Foreskin keratinocyte (primary cell): ENCODE measurements at places on chromosomes 5 and 9.

GRCh38 chr5:102223542-102224477 is 72.3 kb downstream of the SLCO4C1 start:
- peak; percentile 9 for DNase-seq

GRCh38 chr9:104911032-104911607 is 16.8 kb downstream of the ABCA1 start:
- DNase-seq: no peak

DNA sequence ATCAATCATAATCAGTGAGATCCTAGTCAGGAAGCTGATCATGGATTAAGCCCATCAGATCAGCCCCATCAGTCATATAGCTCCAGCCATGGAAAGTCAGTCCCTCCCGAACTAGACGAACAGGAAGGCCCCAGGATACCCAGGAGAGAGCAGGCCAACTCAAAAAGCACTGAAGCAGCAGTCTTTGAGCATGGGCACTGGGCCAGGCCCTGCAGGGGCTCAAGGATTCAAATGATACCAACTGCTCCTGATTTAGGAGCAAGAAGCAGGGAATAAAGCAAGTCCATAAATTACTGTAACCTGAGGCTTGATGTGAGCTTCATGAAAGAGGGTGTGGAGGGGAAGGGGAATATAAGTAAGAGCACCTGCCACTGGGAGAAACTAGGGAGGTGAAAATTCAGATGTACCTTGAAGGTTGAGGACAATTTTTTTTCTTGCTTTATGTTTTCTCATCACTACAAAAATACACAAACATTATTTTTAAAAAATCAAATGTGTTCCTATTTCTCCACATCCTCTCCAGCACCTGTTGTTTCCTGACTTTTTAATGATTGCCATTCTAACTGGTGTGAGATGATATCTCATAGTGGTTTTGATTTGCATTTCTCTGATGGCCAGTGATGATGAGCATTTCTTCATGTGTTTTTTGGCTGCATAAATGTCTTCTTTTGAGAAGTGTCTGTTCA is 115.2 kb downstream of the SIL1 start:
- no peak for DNase-seq

- DNase-seq: no peak
Measured at GRCh38 chr5:4634342-4634741, 505.8 kb upstream of the ADAMTS16 start.

DNA sequence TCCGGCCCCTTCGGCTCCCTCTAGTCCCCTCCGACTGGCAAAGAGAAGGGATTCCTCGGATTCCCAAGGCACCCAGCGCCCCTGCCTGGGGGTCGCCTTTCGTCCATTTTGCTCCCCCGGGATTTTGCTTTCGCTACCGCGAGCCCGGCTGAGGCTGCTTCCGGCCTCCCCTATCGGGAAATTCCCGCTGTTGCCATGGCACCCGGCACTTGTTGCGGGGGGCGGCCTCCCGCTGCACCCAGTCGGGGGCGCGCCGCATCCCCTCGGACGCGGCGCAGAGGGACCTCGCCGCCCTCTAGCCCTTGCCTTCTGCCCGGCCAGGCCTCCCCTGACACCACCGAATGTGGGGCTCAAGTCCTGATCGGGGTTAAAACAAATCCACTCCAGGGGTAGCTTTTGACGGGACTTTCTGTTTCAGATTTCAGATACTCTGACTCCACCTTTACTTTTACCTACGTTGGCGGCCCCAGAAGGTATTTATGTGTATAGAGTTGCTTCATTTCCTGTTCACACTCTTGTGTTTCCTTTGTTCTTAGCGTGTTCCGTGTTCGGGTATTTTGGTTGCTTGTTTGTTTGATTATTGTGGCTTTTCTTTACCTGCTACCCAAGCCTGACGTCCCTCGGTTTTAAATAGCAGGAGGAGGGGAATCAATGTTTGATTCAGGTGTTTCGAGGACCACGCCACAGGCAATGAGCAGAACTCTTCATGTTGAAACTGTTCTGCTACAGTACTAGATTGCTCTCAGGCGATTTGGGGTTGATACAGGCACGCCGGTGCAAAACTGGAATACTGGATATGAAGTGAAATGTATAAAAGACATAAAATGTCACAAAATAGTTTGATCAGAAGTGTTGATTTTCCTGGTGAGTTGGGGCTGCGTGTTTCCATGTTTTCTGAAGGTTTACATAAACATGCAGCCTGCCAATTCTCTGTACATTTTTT is 1.5 kb downstream of the PARP8 start:
- peak; percentile 75 for DNase-seq

DNA sequence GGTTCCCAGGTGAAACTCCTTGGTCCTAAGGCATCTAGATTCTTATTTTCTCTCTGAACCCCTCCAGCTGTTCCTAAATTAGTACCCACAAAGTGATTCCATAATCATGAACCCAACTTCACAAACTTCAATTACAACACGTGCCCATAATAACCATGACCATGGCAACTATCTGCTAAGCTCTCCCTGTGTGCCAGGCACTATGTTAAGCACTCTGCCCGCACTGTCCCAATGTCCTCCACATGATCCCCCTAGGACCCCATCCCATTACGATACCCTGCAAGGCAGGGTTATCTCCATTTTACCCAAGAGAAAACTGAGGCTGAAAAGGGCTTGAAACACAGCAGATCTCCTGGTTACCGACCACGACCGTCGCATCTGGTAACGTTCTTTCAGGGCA is 25.3 kb upstream of the ZNF622 start:
- no peak for DNase-seq

DNA sequence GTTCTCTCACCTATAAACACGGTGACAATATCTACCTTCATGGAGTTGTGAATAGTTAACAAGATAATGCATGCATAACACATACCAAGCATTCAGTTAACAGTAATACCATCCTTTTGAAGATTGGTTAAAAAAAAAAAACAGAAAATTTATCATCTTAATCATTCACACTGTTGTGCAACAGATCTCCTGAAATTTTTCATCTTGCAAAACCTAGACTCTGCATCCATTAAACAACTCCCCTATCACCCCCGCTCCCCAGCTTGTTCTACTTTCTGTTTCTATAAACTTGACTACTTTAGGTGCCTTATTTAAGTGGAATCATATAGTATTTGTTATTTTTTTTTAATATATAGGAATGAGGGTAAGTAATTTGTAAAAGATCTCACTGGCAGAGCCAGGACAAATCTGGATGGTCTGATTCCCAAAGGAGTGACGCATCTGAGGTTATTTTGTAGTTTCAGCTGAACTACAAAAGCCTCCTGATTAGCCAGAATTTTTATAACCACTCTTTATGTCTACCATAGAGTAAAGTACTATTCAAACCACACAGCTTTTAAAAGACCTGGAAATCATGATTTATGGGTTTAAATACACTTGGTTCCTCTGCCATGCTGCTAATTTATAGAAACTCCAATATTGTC is 93.0 kb downstream of the FANCC start:
- peak; percentile 18 for DNase-seq

DNA sequence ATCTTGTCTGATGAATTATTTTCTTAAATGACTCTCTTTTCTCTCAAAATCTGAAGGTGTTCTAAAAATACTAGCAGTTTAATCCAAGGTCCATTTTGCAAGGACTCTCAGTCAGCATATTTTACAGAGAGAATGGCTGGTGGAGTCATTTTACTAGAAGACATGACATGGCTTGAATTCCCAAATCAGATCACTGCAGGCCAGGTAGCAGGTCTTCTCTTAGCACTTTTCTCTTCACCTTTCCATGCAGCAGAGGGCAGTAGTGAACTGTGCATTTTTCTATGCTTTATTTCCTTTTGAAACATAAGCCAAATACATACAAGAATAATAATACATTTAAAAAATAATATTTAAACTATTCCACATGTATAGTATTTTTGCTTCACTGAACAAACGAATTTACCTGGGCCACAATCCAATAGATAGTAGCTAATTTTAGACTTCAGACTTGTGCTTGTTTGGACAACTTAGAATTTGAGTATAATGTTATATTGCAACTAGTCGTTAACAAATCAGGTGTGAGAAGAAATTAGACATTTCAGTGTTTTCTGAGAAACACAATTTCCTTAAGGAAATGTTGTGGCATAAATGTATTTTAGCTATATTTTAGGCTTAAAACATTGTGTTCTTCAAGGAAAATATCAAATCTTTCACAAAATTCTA is 289.4 kb upstream of the DAB2 start:
- peak; percentile 75 for DNase-seq

GRCh38 chr5:22223079-22223478 is 630.1 kb downstream of the CDH12 start:
- no peak for DNase-seq

DNA sequence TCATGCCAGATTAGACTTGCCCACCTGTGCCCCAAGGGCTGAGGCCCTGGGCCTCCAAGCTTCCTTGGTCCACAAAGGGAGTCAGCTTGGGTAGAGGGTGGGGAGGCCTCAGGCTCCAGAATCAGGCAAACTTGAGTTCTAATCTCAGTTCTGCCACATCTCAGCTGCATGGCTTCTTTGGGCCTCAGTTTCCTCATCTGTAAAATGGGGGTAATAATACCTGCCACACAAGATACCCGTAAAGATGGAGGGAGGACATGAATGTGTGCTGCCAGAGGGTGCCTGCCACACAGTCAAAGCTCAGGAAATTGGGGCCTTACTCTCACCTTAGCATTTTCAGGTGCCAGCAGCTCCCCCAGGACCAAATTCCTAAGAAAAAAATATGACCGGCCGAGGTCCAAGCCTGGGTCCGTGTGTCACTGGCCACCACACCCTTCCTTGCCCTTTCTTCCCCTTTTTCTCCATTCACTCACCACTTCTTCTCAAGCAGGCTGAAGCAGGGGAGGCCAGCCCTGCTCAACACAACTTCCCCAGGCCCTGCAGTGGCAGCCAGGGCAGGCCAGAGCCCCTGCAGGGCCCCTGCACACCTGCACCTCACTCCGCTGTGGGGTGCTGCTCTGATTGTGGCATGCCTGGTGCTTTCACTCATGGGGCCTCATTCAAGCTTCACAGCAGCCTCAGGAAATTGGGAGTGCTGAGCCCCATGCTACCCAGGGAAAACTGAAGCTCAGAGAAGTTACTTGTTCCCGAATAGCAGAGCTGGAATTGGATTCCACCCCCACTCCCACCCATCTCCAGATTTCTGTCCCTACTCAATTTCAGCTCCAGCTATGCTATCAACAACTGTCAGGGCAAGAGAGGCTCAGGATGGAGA is 3.9 kb downstream of the RGS14 start:
- no peak for DNase-seq

- no peak for DNase-seq
Measured at GRCh38 chr5:37110135-37110534, 139.0 kb downstream of the CPLANE1 start.

DNA sequence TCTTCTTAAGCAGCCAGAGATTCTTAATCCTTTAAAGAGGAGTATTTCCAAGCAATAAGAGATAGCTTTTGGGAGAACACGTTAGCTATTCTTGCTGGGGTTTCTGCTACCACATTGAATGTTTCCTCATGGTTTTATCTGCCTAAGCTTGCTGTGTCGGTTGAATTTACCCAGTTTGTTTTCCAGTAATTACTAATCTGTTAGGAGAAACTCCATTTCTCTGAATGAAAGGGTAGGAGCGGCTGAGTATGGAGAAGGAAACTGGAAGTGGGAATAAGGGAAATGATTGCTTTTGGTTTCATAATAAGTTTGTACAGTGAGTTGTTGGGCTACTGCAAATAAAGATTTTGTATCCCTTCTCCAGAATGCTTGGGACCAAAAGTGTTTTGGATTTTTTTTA is 1.2 kb downstream of the JAK2 start:
- DNase-seq: no peak

DNA sequence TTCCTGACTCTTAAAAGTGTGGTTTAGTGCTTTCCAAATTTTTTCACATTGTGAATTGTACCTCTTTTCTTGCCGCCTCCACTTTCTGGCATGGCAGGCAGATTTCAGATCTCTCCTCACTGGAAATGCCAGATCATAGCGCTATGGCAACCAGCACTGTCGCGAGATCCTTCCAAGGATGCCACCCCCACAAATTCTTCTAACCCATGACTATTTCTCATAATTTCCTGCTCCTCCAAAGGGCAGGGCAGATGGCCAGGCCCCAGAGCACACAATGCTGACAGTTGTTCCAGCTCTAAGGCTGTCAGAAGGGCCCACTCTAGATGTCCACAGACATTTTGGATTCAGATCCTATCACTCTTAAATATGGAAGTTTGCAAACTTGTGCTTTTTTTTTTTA is 446.2 kb upstream of the RIOK2 start:
- DNase-seq: no peak

GRCh38 chr9:5799314-5799713 is 33.6 kb downstream of the ERMP1 start:
- DNase-seq: peak; percentile 32

DNA sequence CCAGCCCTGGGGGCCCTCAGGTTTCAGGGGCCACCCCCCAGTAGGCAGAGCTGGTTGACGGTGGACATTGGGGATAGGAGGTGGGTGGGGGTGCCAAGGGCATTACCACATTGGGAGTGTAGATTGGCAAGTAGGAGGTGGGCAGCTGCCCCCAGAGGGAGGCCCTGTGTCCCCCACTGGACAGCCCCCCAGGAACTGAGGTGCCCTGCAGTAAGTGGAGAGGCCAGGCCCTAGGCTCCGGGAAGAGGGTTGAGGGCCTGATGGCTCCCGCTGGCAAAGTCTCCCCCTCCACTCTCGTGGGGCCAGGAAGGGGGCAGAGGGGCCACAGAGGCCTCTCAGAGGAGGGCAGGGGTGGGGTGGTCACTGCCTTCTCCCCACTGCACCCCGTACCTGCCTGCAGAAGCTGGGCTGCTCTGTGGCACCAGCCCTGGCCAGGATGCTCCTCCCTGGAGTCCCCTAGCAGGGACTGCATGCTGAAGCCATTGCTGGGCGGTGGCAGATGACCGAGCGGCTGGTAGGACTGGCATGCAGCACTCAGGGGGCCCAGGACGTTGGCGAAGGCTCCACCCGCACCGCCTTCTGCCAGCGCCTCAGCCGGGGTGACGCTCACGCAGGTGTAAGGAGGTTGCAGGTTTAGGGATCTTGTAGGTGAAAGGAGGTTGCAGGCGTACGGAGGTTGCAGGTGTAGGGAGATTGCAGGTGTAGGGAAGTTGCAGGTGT is 89.6 kb upstream of the CACNA1B start:
- no peak for DNase-seq

DNA sequence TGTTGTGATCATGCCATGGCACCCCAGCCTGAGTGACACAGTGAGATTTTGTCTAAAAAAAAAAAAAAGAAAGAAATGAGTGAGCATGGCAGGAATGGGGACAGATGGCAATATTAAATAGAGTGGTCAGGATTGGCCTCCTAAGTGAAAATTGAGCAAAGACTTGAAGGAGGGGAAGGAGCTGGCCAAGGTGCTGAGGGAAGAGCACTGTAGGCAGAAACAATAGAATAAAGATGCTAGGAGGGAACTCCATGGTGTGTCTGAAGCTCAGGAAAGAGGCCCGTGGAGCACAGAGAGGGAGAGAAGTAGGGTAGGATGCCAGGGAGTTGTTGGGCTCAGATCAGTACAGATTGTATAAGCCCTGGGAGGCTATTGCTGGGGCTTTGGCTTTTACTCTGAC is 64.4 kb upstream of the PCAT7 start:
- DNase-seq: no peak

- DNase-seq: no peak
Measured at GRCh38 chr5:177421062-177421798, 5.2 kb upstream of the GRK6 start.

DNA sequence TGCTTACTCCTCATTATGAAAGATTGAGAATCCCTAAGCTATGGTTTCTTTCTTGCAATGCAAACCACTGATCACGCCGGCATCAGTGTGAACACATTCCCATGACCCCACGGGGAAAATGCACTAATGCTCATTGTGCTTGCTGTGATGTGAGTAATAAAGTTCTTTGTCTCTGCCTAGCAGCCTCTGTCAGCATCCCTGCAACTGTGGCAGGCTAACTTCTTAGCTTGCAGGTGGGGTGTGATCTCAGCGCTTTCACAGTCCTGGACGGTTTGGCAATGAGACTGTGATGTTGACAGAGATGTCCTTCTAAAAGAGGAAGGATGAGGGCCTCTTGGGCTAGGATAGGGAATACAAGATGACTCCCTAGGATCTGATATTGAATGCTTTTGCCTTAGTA is 1218.7 kb downstream of the EFNA5 start:
- no peak for DNase-seq
